ENCODE measurements at places on chromosomes 2 and 18.

DNA sequence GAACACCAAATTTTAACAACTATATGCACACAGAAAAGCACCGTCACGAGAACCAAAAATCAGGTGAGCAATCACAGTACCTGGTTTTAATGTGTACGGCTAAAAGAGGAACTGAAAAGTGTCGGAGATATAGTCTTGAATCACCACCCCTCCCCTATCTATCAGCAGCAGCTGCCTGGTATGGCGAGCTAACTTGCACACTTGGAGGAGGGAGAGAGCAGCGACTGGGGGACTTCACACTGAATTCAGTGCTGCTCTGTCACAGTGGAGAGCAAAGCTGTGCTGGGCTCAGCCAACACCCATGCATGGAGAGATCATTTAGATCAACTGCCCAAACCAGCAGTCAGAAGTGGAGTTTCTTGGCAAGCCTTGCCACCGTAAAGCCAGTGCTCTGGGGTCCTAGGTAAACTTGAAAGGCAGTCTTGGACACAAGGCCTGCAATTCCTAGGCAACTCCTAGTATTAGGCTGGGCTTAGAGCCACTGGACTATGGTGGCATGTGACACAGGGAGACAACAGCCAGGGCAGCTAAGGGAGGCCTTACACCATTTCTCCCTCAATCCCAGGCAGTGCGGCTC is 89.2 kb upstream of the CD226 start:
- DNase-seq: peak; percentile 36

GRCh38 chr2:46036929-46037328 is 260.3 kb upstream of the EPAS1 start:
- no peak for DNase-seq

GRCh38 chr2:152421521-152422370 is 86.8 kb downstream of the FMNL2 start:
- DNase-seq: no peak

GRCh38 chr2:224257156-224257555 is 144.8 kb downstream of the FAM124B start:
- DNase-seq: no peak

DNA sequence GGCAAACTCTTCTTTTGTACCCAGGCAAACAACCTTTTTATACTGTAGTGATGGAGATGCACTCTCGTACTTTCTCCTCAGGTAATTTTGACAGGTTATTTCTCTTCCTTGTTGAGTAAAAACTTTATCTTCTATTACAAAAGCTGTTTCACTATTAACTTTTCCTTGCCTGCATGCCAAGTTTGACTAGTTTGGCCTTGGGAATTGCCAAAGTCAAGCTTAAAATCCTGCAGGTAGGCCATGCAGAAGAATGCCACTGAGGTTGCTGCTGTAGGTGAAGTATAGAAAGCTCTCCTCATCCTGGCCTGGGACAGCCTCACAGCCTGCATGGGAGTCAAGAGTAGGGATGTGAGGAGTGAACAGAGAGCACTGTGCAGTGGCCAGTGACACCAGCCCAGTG is 1293.5 kb upstream of the CHAC2 start:
- no peak for DNase-seq

DNA sequence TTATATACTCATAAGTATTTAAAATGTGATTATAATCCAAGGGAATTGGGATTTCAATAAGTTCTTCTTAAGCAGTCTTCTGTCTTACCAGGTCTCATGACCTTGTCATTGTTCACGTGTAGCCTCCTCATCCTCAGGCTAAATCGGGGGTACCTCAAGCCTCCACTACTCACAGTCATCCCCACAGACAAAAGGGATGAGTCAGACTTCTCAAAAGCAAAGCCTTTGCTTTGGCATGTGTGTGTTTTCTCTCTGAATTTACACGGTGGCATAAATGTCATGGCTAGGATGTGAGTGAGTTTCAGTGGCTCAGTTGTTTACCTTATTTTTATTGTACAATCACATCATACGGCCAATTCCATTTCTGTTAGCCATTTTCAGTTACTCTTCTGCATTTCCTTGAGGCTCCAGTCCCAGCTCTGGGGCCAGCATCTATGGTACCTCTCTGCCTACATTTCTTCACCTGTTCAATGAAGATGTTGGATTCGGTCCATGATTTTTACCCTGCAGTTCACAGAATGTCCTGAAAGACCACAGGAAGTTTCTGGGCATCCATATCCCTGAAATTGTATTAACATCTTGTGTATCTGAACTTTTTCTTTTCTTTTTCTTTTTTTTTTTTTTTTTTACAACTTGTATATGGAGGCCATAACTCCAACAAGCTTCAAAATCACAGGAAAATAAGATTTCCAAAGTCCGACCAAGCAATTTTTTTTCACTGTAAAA is 195.3 kb downstream of the FHOD3 start:
- no peak for DNase-seq

- DNase-seq: no peak
These were observed 850.4 kb upstream of the FSHR start for GRCh38 chr2:50004667-50005066.

DNA sequence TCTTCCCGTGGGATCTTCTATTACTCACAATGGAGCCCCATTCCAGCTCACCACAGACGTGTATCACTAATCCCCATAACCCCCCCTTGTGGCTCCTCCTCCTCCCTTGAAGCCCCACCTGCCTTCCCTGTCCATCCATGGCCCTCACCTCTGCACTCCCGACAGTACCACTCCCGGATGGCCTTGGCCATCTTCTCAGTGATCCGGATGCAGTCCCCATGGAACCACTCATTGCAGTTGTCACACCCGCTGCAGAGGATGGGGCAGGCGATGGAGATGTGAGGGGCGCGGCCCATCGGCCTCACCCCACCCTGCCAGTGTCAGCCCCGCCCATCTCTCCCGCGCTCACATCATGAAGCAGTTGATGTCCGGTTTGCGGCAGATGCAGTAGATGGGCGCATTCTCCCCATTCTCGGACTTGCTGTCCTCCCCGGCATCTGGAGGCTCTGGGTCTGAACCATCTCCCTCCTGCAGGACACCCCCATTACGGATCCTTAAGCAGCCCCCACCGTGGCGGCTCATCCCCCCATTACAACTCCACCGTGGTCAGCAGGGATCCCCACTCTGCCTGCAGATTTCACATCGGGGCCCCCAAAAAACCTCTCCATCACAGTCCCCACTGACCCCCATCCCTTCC is 983 bp downstream of the CXXC1 start:
- DNase-seq: no peak

- no peak for DNase-seq
These were observed 102.3 kb downstream of the SPTBN1 start for GRCh38 chr2:54558188-54559005.

- no peak for DNase-seq
These were observed 28.6 kb downstream of the DNMT3A start for GRCh38 chr2:25312958-25313710.

DNA sequence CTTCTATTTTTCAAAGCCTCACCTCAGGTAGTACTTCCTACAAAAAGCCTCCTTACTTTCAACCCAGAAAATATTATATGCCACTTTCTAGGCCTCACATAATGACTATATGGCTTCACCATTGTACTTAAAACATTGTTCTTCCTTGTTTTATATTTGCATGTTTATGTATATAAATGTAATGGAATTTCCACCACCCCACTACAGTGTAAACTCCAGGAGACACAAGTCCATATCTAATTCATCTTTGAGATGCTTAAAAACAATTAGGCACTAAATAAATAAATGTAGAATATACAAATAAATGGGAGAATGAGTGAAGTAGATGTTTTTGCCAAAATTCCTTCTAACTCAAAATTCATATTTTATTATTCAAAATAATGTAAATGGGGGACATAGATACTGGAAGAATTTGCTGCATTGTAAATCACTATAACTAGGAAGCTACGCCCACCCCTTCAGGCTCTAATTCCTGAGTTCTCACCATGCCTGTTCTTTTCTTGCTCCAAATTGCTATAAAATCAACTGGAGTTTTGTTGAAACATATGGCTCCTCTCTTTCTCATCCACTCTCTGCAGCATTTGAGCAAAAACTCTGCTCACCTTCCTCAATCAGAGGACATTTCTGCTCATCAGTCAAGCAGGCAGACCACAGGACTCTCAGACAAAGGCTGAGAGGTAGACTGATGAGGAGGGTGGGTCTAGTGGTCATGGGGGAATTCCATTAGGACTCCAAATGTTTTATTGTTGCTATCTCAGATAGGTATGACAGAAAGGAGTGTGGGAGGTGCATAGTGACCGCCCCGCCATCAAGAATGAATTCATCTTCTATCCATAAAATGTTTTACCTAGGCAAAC is 243.0 kb downstream of the HNMT start:
- DNase-seq: no peak

GRCh38 chr2:136310797-136311603 is 193.1 kb upstream of the CXCR4 start:
- DNase-seq: no peak

- no peak for DNase-seq
These were observed 9.7 kb downstream of the ERMN start for GRCh38 chr2:157315901-157316300.

GRCh38 chr2:64857581-64858471 is 131.4 kb upstream of the SLC1A4 start:
- DNase-seq: peak; percentile 89

GRCh38 chr2:108073415-108074072 is 87.2 kb downstream of the SLC5A7 start:
- no peak for DNase-seq

GRCh38 chr2:12897181-12897580 is 180.4 kb downstream of the TRIB2 start:
- DNase-seq: no peak

DNA sequence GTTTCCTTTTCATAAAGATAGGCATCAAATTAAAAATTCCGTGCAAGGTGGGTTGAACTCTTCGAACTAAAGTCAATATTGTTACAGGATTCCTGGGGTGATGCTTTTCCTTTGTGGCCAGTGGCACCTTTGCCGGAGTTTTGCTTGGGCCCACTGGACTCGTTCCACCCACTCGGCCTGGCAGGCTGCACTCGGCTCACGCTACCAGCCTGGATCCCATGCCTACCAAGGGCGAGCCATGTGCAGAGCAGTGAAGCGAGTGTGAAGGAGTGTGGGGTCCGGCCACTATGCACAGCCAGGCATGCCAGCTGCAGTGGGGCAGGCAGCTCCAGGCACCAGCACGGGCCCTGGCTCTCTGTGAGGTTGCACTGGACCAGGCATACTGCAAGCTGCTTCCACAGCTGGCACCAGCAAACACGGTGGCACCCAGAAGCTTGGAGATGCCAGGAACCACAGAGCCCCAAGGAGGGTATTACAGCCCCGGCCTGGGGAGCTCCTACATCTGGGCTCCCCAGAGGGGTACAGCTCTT is 83.6 kb downstream of the DTNB start:
- DNase-seq: peak; percentile 39

- no peak for DNase-seq
These were observed 23.5 kb upstream of the RPL37A start for GRCh38 chr2:216474925-216475670.

DNA sequence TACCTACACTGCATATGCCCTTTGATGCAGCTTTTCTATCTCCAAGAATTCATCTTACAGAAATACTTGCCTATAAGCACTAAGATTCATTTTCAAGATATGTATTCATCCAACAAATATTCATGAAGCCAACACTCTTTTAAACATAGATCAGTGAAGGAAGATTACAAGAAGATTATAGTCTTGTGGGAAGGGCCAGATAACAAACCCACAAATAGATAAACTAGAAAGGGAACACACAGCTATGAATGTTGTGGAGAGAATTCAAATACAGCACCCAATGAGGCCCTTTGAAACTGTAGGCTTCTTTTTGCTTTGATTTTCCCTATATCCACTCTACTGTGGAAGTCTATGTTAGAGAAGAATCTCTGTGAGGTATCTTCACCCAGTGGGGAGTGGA is 186.7 kb upstream of the RBMS1 start:
- no peak for DNase-seq

GRCh38 chr2:228799208-228799588 is 471.9 kb downstream of the PID1 start:
- no peak for DNase-seq

DNA sequence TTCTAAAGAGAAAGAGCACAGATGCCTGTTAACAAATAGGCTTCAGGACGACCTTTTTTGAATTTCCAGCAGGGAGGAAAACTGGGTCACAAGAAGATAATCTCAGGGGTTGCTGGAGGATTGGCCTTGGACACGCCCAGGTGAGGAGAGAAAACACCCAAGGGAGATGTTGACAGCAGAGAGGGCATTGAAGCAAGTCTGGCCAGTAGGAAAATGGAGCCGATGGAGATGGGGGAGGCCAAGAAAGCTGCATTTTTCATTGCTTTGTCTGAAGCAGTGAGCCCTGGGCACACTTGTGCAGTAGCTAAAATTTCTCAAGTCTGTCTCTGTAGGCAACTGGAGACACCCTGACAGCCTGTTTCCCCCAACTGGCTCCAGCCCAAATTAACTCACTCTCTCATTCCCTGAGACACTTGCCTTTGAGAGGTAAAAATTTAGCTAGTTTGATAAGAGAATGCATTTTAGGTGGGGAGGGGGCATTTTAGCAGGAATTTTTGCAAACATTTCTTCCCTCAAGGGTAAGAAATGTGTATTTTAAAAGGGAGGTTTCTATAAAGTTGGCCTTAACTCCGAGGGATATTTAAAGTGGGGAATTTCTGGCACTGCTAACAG is 165.5 kb downstream of the TGIF1 start:
- no peak for DNase-seq

- DNase-seq: no peak
These were observed 137.6 kb upstream of the ID2 start for GRCh38 chr2:8544171-8544785.

DNA sequence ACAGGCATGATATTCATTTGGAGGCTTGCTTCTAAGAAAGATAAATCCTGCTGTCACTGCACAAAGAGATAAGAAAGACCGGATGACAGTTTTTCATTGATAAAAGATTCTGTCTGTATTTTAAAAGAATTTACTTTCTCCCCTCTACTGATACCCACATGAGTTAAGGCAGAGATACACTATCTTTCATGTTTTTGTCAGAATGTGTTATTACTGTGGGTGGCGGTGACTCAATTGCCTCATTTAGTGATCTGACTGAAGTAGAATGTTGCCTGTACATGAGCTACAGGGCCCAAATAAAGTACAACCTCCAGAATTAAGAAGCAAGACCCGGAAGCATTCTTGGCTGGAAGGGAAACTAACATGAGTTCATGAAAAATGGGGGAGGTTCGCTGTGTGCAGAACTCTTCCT is 480.0 kb downstream of the SLC4A3 start:
- DNase-seq: no peak

DNA sequence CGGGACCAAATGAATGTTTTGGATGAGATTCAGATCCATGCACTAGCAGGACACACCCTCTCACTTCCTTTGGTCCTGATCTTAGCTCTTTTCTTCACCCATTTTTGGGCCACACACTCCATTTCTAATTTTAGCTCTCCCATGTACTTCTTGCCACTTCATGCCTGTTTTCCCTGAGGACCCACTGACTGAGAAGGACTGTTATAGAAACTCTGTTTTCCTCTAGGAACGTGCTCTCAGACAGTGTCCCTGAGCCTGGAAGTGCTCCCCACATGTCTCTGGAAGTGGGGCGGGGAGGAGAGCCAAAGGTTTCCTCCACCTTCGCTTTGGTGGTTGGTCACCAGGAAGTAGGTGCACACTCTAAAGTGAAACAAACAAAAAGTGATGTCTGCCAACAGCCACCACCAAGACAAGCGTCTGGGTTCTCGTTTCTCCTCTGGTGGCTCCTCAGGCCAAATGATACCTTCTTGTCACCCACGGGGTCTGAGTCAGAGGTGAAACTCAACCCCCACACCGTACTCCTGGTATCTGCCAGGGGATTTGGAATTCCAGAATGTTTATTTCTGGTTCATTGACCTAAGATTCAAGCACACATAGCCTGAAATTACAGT is 74.7 kb downstream of the MERTK start:
- DNase-seq: no peak

- no peak for DNase-seq
These were observed 99.1 kb upstream of the CD226 start for GRCh38 chr18:70046796-70047195.
